Esophagus squamous epithelium (tissue), 5 donors: ENCODE measurements at places on chromosomes 12 and 14.

DNA sequence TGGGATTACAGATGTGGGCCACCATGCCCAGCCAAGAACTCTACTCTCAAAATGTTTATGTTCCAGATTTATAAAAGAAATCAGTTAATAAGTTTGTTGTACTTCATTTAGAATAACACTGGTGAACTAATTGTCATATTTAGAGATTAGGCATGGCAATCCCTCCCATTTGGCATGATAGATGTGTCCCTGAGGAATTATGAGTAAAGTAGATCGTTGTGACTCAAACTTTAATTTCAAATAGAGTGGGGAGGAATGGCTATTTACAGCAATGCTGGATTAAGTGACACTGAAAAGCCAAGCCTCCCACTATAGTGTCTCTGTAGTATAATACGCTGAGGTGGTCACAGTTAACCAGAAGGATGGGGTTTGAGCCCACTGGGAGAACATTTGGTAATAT lies 39.3 kb upstream of the RTRAF start:
- DNase-seq: no peak

DNA sequence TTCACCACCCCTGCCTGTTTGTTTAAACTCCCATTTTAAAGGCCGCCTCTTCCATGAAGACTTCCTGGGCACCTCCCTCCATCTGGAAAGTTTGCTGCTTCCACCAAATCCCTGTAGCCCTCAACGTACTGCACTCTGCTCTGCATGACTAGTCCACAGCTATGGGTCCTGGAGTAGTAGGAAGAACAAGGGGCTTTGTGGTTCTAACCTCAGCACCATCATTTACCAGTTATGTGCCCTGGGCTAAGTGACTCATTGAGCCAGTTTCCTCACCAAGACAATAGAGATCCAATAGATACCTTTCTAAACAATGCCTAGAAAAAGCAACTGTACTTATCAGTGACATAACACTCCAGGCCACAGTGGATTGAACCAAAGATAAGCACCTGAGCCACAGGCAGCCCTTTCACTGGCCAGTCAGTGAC lies 8.5 kb upstream of the LTBP2 start:
- no peak for DNase-seq

DNA sequence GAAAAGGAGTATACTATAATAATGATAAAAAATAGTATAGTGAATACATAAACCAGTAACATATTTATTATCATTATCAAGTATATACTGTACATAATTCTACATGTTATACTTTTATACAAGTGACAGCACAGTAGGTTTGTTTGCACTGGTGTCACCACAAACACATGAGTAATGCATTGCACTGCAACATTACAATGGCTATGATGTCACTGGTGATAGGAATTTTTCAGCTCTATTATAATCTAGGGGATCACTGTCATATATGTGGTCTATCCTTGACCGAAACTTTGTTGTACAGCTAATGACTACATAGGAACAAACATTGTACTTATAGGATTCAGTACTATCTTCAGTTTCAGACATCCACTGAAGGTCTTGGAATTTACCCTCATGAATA lies 165.8 kb upstream of the SYT1 start:
- no peak for DNase-seq

GRCh38 chr12:39341179-39341578 lies 101.7 kb downstream of the KIF21A start:
- DNase-seq: no peak

DNA sequence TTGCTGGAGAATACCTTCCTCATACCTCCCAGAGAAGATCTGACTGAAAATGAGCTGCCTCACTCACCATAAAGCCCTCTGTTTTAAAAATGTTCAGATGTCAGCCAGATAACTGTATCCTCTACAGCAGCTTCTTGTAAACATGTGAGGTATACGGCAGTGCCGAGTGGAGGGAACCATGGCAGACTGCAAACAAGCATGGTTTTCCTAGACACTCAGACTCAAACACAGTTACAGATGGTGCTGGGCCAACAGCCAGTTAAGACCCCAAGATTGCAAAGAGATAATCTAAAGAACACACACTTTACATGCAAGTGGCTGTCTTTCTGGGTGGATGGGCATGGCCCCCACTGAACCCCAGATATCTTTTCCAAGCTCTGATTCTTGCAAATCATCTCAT lies 16.6 kb upstream of the CCDC177 start:
- no peak for DNase-seq

- DNase-seq: no peak
Observed at GRCh38 chr12:108442067-108442466, 73.0 kb upstream of the FICD start.

- DNase-seq: no peak
Observed at GRCh38 chr14:34993426-34993825, 10.6 kb downstream of the SRP54 start.
